Stimulated activated CD4-positive, alpha-beta T cell treated with anti-CD3 and anti-CD28 coated beads, Interleukin-15, amount 100 ng/mL, for 48 hours (primary cell): ENCODE measurements at places on chromosomes 3 and 15.

DNA sequence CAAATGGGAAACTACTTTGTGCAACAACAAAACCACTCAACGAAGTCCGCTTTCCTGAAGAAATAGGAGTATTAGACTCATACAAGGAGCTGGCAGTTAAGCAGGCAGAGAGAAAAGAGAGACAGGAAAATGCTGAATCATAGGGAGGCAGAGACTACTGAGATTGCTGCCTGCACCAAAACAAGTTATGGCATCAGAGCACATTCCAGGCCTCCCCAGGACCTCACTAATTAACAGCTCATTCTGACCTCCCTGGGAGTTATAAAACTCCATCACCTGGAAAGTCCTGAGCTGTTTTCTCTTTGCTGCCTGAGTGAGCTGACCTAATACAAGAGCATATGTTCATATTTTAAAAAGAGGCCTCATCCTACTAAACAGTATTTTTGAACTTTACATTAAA is 741.0 kb downstream of the MCTP2 start:
- DNase-seq = no peak

DNA sequence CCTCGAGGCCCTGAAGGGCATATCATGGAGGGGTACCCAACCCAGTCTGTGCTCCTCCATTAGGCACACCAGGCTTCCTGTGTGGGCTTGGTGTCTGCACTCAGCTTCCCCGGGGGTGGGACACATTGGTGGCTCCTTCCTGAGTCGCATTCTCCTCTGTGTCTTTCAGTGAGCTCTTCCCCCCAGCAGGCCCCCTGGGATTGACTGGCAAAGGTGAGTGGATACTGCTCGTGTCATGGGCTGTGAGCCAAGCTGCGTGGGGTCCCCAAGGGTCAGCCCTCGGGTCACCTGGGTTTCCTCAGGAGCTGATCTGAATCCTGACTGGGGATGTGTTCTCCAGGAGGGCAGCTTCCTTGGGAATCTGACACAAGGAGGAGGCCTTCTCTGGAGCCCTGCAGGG is 231.0 kb downstream of the SNRPN start:
- no peak for DNase-seq

DNA sequence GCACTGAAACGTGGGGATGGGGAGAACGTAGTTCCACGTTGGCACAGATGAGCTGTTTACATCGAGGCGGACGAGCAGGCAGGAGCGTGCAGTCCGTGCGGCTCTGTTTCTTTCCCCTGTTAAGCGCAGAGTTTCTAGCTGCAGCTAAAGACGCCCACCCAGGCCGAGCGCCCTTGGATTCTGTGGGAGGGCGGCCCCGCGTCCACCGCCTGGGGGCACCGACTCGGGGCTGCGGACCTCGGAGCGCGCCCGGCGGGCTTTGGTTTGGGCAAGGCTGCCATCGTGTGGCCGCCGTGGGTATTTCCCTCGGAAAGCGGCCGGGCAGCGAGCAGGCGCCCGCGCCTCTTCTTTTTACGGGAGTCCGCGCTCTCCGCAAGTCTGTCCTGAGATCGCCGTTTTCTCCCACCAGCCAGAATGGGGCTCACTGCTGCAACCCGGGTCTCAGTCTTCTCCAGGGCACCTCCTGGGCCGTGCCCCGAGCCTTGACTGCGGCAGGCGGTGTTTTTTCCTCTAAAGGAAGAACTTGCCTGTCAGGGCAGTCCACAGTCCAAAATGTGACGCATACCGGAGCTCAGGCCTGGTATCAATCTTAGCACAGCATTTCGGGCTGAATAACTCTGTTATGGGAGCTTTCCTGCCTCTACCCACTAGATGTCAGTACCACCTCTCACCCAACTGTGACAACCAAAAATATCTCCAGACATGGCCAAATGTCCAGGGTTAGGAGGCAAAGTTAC is 219.9 kb upstream of the IGF1R start:
- peak; percentile 47 for DNase-seq

DNA sequence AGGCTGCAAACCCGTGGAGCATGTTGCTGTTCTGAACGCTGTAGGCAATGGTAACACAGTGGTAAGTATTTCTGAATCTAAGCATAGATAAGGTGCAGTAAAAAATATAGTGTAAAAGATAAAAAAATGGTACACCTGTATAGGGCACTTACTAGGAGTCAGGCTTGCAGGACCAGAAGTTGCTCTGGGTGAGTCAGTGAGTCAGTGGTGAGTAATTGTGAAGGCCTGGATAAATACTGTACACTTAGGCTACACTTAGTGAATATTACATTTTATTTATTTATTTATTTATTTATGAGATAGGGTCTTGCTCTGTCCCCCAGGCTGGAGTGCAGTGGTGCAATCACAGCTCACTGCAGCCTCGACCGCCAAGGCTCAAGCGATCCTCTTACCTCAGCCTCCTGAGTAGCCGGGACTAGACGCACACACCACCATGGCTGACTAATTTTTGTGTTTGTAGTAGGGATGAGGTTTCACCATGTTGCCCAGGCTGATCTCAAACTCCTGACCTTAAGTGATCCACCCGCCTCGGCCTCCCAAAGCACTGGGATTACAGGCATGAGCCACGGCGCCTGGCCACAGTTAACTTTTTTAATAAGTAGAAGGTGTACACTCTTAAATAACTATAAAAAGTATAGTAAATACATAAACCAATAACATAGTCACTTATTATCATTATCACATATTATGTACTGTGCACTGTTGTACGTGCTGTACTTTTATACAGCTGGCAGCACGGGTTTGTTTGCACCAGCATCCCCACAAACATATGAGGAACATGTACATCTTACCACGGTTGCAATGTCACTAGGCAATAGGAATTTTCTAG is 155.1 kb downstream of the IGF1R start:
- DNase-seq = no peak

GRCh38 chr3:135516143-135516542 is 449.4 kb upstream of the PPP2R3A start:
- DNase-seq = no peak

DNA sequence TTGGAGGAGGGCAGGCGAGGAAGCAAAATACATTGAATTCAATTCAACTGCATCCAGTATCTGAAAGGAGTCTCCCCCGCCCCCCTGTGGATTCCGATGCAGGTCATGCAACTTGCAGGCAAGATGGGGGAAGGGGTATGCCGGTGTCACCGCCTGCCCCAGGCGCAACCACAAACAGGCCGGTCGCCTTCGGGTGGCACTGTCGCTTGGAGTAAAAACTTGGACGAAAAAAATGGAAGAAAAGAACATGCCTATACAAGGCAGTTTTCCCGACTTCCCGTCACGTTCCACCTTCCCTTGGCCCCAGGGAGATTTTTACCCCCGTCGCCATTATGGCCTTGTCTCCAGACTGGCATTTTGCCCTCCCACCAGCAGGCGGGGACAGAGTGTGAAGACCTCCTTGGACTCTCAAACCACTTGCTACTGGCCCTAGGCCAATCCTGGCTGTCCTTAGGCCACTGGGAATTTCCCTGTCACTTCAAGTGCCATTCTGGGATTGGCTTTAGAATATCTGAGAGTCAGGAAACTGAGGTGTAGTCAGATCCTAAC is 1.6 kb upstream of the NTRK3 start:
- no peak for DNase-seq

DNA sequence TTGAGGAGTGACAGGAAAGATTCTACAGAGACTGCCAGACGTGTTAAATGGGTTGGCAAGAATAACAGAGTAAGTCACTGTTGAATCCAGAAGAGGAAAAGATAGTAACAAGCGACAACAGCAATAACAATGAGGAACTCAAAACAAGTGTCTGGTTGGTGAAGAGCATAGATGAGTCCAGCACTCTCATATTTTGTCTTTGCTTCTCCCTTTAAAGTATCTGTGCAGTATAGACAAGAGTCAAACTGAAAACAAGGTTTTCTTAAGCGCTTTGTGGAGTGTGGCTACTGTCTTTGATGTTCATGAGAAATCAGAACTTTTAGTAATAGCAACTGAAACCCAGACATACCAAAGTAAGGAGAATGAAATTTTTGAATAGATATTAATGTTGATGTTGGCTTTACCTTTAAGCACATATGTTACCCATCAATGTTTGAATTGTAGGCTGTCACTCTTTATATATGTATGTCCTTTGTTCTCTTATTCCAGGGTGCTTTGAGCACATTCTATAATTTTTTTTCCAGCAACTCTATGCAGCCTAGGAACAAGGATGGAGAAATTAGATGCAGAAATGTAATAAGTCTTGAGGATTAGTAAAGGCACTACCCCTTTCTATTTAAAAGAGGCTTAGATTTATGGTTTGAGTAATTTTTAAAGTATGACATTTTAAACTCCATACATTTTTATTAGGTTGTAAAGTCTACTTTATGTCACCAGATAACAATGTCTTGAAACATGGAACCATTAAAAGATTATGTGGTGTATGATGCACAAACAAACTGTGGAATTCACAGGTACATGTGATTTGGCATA is 185.5 kb downstream of the NFKBIZ start:
- no peak for DNase-seq

- DNase-seq = no peak
Measured at GRCh38 chr3:90092994-90093393, 985.6 kb downstream of the EPHA3 start.

DNA sequence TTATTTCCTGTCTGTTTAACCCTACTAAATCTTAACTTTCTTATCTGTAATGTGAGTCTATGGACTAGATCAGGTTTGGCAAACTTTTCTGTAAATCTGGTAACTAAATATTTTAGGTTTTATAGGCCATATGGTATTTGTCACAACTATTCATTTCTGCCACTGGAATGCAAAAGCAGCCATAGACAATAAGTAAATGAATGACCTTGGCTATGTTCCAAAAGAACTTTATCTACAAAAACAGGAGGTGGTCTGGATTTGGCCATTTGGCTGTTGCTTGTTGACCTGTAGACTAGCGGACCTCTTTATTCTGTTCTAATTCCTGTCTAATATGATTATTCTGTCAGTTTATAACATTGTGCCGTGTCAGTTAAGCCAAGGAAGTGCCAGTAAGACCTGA is 314.2 kb downstream of the LPP start:
- no peak for DNase-seq

DNA sequence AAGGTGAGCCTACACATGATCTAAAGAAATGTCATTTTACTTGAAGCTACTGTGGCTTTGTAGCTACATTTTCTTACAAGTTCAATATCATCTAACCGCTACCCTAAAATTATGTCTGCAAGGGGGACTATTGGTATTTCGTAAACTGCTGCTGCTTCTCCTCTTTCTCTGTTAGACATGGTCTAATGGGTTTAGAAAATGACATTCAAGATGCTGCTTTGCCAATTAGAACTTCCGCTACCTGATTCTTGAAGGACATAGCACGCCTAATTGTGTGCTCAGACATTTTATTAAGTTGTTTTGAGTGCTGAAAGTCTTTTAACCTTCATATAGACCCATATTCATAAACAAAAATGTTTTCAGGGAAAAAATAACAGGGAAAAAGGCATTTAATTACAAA is 283.7 kb upstream of the ICE2 start:
- no peak for DNase-seq
